ENCODE measurements at places on chromosomes 3 and 15.

GRCh38 chr3:149462581-149463011 lies 11.9 kb upstream of the TM4SF4 start:
- no peak for DNase-seq

DNA sequence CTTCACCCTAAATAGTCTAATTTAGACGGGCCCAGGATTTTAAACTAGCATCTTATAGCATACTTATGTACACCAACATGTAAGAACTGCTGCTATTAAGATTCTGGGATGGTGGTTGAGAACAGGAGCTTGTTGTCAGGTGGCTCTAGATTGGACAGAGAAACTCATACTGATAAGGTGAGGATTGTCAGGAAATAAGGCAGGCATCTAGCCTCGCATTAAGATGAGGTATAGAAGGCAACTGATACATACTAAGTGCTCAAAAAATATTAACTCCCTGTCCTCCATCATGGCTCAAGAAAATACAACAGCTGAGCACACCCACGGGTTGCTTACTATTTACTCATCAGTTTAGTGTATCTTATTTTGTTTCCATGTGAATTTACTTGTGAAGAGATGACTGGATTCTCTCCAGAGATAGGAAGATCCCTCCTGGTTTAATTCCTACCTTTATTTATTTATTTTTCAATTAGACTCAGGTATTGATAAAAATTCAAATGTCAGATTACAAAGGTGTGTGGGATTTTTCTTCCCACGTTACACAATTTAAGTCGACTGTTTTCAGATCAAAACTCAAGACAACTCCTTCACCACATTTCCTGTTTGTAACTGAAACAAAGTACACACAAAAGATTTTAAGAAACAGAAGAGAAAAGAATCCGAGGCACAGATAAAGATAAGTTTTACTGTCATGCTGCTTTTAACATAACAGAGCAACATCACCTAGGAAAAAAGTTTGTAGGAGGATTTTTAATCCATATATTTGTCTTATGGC lies at the start of gene TRAT1:
TRAT1 (plus strand) TSS at position 664 of the 775 bp plus-strand sequence. CDS start 142 bp downstream, outside the sequence.
- DNase-seq = no peak

DNA sequence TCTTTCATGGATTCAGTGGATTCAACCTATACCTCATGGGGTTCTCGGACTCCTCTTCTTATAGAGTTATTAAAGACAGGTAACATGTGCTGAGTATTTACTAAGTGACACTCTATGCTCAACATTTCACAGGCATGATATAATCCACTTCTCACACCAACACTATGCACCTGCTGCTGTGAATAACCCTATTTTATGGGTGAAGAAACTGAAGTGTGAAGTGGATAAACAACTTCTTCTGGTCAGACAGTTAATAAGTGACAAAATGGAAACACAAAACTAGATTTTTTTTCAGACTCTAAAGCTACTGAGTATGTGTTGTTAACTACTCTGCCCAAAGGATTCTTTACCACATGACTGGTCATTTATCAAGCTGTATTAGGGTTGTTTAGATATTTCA lies 403.5 kb downstream of the DIPK2A start:
- no peak for DNase-seq

DNA sequence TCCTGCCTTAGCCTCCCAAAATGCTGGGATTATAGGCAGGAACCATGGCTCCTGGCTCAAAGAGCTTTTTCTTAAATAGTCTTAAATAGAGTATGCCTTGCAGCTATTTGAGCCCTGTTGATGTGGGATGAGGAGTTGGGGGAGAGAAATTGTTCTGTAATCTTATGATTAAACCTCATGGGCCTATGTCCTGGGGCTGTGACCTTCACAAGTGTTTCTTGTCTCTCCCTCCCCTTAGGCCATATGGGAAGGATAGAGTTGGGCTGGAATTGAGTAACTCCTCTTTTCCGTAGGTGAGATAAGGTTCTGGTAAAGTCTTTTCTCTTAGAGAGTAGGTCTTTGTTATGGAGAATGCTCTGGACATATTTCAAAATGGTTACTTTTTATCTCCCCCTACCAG lies 114.3 kb downstream of the ARNT2 start:
- DNase-seq = no peak

GRCh38 chr15:100757661-100758060 lies 122.0 kb upstream of the ALDH1A3 start:
- no peak for DNase-seq

DNA sequence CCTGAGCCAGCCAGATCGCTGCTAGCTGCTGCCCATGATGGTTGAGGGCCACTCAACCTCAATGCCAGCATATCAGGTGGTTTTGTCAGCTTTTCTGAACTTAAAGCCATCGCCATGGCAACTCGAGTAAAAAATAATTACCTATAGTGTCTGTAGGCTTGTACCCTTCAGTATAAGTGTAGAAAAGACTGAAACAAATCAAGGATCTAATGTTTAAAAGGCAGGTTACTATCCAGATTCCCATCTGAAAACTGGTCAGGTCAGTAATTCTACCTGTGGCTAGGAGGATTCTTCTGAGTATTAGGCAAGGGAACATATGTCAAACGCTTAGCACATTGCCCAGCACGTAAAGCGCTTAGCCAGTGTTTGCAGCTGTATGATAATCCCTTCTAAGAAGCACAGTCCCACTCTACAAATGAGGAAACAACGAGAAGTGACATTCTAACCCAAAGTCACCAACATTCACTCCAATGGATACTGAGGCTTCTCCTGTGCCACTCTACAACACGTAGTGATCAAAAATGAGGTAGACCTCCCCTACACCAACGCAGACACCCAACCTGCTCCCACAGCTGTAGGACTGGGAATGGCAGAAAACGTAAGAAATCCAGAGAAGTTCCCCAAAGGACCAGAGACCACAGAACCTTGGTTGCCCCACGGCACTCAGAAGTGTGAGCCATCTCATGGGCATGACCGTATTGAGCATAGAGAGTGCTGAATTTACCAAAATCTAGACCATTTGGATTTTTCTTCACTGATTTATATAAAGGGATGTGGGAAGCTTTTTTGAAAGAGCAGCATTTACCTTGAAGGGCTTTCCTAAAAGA lies 55.3 kb downstream of the SLTM start:
- no peak for DNase-seq

GRCh38 chr3:169457807-169458697 lies 205.5 kb downstream of the MECOM start:
- DNase-seq = no peak

GRCh38 chr3:160413613-160414248 lies 14.3 kb downstream of the SMC4 start:
- peak; percentile 53 for DNase-seq

Measured in NCI-H1092 (cell line).